Fibroblast of the aortic adventitia (primary cell): ENCODE measurements at places on chromosomes 12 and 14. TPM values are rescaled to one million over a fixed set of nuclear protein-coding genes. Genes with fewer than 3 reads are reported as not detected.

DNA sequence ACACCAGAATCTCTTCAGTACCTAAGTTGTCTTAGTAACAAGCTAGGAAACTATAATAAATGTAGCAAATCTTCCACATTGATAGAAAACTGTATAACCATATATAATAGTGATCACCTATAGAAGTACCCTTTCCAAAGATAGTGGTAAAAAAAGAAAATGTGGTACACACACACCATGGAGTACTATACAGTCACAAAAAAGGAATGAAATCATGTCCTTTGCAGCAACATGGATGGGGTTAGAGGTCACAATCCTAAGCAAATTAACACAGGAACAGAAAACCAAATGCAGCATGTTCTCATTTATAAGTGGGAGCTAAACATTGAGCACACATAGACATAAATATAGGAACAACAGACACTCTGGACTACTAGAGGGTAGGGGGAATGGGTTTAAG is 90.5 kb downstream of the SLC25A21 start:
- no peak for DNase-seq

DNA sequence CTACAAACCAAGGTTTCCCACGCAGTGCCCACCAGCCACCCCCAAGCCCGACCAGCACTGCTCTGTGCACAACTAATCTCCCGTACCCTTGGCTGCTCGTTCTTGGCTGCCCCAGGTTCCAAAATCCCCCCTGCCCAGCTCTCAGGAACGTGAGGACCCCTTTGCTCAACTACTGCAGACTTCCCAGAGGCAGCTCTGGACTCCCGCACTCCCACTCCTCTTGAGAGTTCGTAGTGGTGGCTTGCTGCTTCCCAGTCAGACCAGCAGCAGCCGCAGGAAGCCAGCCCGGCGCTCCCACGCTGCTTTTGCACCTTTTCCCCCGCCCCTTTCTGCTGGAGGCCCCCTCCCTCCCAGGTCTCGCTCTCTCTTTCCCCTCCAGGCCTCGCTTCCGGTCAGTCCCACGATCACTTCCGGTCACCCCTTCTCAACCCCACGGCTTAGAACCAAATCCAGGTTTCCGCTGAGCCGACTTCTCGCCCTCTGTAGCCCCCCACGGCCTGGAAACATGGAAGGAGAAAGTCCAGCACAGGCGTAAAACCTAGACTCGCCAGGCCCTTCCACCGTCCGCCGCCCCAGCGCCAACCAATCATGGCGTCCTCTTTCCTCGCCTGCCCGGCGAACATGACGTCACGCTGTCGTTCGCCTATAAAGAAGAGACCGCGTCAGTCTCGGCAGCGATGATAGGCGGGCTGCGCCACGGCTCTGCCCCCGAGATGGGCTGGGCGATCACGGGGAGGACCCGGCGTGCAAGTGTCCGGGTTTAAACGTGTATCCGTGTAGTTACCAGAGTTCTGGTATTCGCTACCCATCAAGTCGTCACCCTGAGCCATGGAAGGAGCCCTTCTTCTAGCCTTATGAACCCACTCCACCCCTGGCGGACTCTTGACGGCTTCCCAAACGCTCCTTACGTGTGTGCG is at the start of gene TFCP2:
Gene TFCP2 (minus strand): TSS at position 621 of the 917 bp plus-strand sequence. CDS start 713 bp downstream, outside the sequence.
- peak; percentile 96 for DNase-seq

- DNase-seq = no peak
Measured at GRCh38 chr14:106083082-106083481, 556.7 kb downstream of the TMEM121 start.

GRCh38 chr14:78823516-78823915 is 653.3 kb downstream of the NRXN3 start:
- no peak for DNase-seq

- DNase-seq = peak; percentile 68
Measured at GRCh38 chr12:27779920-27780611, at the start of the genes KLHL42 and MANSC4. Gene KLHL42 (plus strand): TSS chr12:27780233. CDS start chr12:27780331, 98 bp downstream. Gene MANSC4 (minus strand): TSS chr12:27780236. CDS start chr12:27771276, 8,960 bp downstream.

Gene OR10A7
- total RNA-seq = not detected in 2 replicates

Gene ZC3H14
- 35.6 and 78.3 TPM in 2 replicates for total RNA-seq
